ENCODE measurements at places on chromosomes 3 and 15.

DNA sequence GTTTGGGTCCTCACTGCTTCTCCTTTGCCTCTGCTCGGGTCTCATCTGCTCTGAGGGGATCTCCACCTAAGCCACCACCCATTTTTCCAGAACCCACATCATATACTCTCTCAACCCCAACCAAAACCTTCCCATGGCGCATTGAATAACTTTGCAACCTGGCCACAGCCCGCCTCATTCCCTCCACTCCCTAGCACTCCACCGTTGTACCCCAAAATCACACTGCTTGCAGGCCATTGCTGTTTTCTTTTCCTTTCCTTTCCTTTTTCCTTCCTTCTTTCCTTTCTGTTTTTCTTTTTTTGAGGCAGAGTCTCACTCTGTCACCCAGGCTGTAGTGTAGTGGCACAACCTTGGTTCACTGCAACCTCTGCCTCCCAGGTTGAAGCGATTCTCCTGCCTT, 3.1 kb upstream of the VPS18 start:
- no peak for DNase-seq

- DNase-seq, result no peak
Observed at GRCh38 chr3:88301273-88301995, 151.7 kb downstream of the C3orf38 start.

- no peak for DNase-seq
Observed at GRCh38 chr3:123339302-123339701, 109.6 kb downstream of the ADCY5 start.

- no peak for DNase-seq
Observed at GRCh38 chr3:56748663-56749231, 53.0 kb downstream of the ARHGEF3 start.

GRCh38 chr15:52349052-52349700, 53.6 kb upstream of the MYO5C start:
- no peak for DNase-seq

DNA sequence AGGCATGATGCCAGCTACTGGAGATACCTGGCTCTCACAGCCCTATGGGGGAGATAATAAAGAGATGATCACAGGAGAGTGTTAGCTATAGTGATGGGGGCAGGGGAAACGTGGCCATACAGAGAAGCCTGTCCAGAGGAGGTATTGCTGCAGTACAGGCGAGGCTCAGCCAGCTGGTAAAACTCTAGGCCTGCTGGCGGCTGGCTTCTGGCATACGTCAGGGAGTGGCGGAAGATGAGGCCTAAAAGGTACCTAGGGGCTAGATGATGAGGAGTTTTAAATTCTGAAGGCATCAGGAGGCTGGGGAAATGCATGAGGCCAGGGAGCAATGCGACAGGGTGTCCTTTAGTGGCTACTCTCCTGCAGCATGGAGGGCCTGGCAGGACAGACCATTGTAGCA, 110.7 kb downstream of the EEFSEC start:
- DNase-seq, result peak; percentile 67

GRCh38 chr3:155908086-155908485, 37.6 kb downstream of the GMPS start:
- no peak for DNase-seq

DNA sequence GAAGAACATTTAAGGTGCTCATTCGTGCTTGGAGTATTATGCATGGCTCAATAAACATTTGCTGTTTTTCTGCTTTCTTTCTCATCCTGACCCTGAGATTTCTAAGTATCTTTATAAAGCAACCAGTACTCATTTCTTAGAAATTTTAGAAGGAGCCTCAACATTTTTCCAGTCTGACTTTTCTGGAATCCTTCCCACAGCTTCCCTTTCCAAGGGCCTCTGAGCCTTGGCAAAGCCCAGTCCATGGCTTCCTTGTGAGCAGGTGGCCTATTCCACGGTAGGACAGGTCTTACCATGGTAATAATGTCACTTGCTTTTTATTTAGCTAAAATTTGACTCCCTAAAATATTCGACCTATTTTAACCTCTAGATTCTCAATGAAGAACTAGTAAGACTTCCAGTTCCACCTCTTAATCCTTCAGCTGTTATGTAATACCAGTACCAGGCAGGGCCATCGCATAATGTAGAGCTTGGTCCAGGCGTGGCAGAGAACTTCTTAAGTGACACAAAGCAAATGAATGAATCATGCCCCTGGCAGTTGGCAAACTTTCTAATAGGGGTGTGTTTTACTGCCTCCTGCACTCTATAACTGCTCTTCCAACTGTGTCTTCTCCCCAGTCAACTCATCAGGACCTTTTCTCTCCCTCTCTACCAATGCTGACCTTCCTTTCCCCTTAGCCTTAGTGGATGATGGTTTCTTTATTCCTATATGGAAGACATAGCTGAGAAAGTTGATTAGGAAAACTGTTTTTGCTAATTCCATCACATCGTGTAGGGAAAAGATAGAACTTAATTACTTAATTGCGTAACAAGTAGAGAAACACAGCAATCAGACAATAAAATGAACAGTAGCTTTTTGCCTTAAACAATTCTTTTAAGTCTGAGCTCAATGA, 894 bp upstream of the TM4SF4 start:
- DNase-seq, result peak; percentile 34

DNA sequence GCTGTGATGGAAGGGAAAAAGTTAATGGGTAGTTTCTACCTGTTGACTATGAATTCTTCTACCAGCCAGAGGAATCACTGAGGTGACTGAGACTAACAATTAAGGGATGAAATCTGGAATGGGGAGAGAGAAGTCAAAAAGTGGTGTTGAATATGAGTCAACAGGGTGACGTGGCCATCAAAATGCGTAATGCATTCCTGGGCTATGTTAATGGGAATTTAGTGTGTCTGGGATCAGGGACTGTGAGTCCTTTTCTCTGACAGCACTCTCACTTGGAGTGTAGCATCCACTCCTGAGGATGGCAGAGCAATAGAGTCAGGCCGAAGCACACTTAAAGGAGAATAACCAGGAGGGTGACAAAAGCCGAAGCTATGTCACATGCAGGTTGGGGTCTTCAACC, 60.4 kb downstream of the MESD start:
- no peak for DNase-seq

DNA sequence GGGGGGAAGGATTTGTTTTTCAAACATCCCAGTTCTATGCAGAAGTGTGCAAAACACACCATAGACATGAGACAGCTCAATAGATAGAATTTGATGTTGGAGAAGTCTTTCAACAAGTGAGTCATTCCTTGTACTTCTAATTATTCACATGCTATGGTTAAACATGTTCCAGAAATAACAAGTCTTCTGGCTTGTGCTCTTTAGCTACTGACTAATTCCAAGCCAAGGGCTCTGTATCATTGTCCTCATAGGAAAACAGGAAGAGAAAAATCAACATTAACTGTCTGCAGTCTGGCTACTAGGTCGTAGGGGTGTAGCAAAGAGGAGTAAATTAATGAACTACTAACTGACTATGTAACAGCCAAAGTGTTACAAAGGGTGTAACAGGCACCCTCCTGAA, 25.8 kb downstream of the LDHAL6B start:
- no peak for DNase-seq

DNA sequence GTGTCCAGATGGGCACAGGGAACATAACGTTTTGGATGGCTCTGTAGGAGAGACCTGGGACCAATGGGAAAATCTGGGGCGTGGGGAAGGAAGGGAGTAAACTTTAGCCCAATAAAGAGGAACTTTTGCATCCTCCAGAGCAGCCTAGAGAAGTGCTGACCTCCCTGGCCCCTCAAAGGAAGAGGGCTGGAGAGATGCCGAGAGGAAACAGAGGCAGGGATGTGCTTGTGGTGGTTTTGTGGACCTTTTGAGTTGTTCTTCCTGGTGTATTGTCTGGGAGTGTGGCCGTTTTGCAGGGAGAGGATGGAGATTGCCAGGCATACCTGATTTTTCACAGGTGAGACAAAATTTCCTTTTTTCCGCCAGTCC, 10.2 kb downstream of the CTSH start:
- DNase-seq, result no peak

- no peak for DNase-seq
Observed at GRCh38 chr3:120239644-120240043, 45.4 kb downstream of the GPR156 start.

GRCh38 chr3:148605521-148605920, 92.2 kb upstream of the AGTR1 start:
- DNase-seq, result no peak

- no peak for DNase-seq
Observed at GRCh38 chr3:156664831-156665178, 9.6 kb upstream of the TIPARP start.

DNA sequence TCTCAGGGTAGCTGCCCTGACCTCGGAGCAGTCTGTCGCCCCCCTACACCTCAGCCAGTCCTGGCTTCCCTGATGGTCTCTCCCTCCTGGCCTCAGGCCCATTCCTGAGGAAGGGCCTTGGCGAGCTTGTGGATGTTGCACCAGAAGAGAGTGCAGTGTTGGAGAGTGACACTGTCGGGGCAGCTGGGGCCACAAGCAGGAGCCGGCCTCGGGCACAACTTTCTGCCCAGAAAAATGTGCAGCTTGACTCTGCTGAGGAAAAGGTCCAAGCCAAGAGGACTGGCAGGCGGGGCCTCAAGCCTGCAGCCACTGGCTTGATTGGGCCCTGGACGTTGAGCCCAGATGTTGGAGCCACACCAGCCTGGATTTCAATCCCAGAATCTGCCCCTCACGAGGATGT, 12.8 kb downstream of the HEMK1 start:
- no peak for DNase-seq

- DNase-seq, result no peak
Observed at GRCh38 chr15:83109532-83109931, 2.1 kb downstream of the TM6SF1 start.

DNA sequence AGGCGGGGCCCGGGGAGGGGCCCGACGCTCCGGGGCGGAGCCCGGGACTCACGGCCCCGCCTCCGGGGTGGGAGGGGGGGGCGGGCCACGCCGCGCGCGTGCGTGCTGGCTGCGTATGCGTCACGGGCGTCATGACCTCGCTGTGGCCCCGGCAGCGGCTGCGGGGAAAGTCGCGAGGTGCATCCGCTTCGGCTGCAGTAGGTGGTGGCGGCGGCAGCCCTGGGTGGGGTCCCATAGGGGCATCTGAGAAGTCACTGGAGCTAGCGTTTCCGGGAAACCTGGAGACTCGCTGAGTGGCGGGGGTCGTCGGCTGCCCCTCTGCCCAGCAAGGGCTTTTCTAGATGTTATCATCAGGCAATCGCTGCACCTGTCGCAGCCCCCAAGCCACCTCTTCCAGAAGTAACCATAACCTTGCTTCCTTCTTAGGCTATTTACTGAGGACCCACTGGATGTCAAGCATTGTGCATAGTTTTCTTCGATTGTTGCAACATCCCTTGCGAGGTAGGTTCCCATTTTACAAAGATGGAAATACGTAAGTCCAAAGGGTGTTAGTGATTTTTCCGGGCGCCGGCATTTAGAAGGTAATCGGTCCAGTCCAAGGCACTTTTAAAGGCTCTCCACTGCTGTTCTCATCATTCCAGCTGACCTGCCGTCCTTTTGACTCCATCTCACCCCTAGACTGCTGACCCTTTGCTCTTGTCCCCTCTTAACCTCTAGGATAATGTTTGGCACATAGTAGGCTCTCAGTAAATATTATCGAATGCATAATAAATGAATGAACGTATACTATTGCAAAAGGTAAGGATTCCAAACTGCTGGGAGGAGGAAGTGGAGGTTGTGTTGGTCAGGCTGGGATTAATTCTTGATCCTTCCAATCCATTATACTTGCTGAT, at the start of gene GDPGP1:
GDPGP1 (plus strand) TSS at position 114 of the 893 bp plus-strand sequence. CDS start 6,700 bp downstream, outside the sequence.
- DNase-seq, result no peak

GRCh38 chr3:16461463-16462245, 51.8 kb downstream of the RFTN1 start:
- DNase-seq, result peak; percentile 66

DNA sequence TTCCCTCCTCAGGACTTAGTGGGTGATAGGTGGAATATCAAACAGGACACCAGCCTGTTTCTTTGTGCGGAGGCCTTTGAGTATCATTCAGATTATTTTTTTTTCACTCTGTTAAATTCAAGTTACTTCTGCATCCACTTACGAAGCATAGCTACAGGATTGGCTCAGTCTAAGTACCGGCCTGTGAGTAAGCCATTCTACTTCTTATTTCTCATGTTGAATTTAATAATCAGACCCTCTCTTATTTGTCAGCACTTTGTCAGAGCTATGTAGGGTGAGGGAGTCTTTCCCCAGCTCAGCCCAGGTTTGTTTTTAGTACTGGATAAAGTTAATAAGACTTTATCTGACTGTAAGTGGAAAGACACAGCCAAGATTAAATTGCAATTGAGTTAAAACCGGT, 54.7 kb downstream of the ITPR1 start:
- no peak for DNase-seq

DNA sequence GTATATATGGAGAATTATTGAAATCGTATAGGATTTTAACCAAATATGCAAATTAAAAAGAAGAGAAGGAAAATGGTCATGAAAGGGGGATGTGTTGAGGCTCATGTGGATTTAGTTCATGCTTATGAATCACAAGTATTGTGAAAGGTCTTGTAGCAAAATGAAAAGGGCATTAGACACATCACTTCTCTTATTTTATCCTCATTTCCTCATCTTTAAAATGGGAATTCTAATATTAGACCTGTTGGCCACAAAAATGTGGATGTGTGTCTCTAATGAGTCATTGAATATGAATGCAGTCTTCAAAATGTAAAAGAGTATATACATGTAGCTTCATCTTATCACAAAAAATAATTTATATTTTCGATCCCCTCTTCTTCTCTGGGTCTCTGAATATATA, 14.9 kb upstream of the ALCAM start:
- DNase-seq, result no peak

DNA sequence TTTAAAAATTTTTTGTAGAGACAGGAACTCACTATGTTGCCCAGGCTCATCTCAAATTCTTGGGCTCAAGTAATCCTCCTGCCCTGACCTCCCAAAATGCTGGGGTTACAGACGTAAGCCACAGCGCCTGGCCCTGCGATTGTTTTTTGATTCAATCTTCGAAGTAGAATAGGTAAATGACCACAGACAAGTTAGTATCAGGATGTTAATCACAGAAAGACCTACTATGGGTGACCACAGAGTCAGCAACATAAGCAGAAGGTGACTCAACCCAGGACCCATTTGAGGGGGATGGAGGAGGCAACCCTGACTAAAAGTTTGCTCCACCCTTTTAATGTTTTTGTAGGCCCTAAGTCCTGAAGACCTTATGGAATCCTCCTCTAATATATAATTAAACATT, 10.0 kb upstream of the USP3 start:
- no peak for DNase-seq

DNA sequence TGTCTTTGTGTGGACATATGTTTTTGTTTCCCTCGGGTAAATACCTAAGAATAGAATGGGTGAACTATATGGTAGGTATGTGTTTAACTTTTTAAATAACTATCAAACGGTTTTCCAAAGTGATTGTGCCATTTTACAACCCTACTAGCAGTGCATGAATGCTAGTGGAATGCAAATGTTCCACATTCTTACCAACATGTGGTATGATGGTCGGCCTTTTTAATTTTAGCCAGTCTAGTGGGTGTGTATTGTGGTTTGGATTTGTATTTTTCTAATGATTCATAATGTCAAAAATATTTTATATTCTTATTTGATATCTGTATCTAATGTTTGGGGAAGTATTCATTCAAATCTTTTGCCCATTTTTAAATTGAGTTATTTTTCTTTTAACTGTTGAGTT, 68.2 kb upstream of the SMAD3 start:
- no peak for DNase-seq
